ENCODE measurements at places on chromosomes 13 and 19. TPM values are rescaled to one million over a fixed set of nuclear protein-coding genes. Genes with fewer than 3 reads are reported as not detected.

The FUT2 gene
- total RNA-seq, result not detected

The ANGPTL4 gene
- total RNA-seq, result 151 TPM

The SMIM44 gene
- not detected for total RNA-seq

The SLC25A41 gene
- total RNA-seq, result 0.17 TPM

The LAIR1 gene
- total RNA-seq, result not detected

The GRIN3B gene
- total RNA-seq, result 1.5 TPM

The IRGC gene
- not detected for total RNA-seq

The ZNF625 gene
- total RNA-seq, result not detected

The FRY gene
- total RNA-seq, result 0.09 TPM

The CYP2A6 gene
- not detected for total RNA-seq

The GJB6 gene
- 0.06 TPM for total RNA-seq

Measured in A549 treated with CORT108297 at 1 μM for 4 hours (cell line).